ENCODE measurements at places on chromosomes 5 and 9.

DNA sequence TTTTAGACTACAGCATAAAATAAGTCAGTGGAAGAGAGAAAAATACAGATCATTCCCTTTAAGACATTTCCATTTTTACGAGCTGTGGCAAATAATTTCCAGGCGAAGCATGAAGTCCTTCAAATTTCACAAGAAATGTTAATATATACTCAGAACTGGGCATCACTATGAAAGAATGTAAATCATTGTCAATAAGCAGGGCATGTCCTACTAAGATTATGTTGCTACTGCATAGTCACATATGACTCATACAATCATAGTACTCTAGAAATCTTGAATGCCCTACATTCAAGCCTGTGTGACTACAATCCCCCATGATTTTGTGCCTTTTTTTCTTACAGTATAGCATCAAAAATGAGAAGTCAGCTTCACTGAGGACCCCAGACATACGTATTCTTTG is 485.2 kb upstream of the FTMT start:
- DNase-seq: no peak

DNA sequence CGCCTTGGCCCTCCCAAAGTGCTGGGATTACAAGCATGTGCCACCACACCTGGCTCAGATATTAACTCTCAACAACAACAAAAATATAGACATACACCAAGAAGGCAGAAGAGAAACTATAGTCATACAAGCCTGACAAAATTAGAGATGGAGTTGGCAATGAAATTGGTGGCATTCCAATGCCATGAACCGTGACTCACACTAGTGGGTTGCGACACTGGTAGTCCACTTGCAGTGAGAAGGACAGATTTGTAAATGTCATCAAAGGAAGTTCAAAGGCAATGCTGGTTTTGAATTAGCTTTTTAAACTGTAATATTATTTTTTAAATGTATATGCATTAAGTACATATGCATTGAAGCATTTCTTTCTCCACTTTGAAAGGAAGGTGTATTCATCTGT is 8.5 kb upstream of the DNAJC25 start:
- no peak for DNase-seq

- no peak for DNase-seq
Measured at GRCh38 chr5:158492841-158493242, 606.9 kb downstream of the EBF1 start.

- no peak for DNase-seq
Measured at GRCh38 chr5:180133060-180133459, 61.5 kb upstream of the RNF130 start.

- DNase-seq: no peak
Measured at GRCh38 chr9:134034215-134035040, 9.1 kb downstream of the BRD3OS start.

- DNase-seq: no peak
Measured at GRCh38 chr9:125942125-125942524, 195.0 kb downstream of the PBX3 start.

DNA sequence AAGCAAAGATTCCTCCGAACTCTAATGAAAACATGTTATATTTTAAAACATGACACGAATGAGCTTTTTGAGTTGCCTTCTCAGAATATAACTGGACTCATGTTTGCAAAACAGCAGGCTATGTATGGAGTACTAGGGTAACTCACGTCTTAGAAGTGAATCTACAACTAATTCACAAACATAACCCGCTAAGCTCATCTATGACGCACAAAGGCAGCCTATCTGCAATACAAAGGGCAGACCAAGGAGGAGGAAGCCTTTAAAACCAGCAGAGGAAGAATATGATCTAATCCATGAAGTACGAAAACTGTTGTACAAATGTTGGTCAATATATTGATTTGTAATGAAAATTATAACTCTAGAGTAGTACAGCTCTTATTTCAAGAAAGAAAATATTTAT is 67.0 kb downstream of the CETN3 start:
- DNase-seq: no peak

DNA sequence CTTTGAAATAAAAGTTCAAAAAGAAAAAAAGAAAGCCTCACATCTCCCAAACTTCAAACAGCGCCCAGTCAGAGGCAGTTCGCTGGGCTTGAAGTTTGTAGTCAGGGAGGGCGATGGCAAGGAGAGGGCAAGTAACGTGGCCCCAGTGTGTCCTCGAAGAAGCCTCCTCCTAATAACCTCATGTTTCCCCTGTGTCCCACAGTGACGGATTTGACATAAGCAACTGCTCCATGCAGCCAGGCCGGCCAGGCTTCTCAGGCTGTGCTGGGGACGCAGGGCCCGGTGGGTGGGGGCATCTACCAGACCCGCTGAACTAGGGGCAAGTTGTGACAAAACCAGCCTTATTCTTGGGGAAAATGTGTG is 172.2 kb downstream of the ERCC6L2 start:
- DNase-seq: no peak

DNA sequence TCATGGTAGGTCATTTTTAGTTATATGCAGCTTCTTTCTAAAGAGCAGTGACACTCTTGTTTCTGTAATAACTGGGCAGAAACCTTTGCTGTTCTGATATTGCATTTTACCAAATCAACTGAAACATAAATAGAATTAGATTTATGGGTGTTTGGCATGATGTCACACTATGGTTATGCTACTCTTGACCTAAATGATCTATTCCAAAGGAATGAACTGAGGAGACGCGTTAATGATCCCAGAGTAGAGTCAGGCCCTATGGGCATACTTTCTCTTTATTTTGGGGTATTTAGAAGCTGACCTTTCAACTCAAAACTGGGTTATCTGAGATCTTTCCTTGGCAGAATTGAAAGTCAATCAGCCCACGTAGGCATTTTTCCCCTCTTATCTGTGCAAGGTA is 146.8 kb upstream of the ADAMTSL1 start:
- DNase-seq: no peak

GRCh38 chr9:5857928-5858327 is 25.0 kb upstream of the ERMP1 start:
- no peak for DNase-seq

GRCh38 chr9:519579-519978 is 304.9 kb downstream of the DOCK8 start:
- no peak for DNase-seq

GRCh38 chr5:139415221-139415861 is 11.5 kb upstream of the SPATA24 start:
- DNase-seq: no peak

DNA sequence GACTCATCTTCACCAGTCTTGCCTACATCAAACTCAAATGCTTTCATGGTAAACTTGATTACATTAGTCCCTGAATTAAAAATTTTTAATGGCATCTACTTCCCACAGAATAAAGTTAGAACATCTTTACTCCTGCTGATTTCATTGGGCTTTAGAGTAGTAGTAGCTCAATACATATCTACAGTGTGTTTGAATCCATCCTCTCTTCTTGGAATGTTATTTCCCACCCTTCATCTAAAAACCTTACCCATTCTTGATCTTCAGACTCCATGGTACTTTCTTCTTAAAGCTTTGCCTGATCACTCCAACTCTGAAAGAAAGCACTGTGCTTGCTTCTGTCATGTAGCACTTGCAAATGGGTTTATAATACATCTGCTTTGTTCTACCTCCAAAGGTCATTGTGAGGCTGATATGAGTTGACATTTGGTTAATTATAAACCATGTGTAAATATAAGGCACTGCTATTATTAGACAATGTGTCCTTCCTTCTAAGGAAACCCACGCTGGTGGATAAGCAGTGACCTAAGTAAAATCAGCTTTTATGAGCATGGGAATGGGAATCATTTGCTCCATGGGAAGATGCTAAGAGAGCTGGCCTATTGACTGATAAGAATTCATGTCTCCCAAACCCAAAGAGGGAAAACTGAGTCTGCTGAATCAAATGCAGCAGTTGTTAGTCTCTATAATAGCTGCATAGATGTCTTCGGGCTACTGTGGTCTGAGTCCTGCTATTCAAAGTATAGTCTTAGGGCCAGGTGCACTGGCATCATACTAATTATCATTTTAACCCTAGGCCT is 7.5 kb upstream of the PRLR start:
- no peak for DNase-seq

GRCh38 chr5:74394916-74395880 is 245.3 kb downstream of the ENC1 start:
- no peak for DNase-seq

DNA sequence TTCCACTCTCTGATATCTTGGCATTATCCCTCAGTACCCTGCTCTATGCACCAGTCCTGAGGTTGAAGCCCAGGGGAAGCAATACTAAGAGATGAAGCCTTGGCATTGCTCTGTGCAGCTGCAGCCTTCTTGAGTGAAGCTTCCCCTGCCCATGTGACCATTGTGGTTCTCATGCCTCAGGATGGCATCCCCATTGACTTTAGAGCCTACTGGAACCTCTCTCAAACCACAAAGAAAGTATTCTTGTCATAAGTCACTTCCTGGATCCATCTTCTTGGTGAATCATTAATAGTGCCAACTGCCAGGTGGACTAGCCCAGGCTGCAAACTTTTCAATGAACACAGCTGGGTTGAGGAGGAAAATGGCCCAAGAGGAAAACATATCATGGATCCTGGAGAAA is 283.9 kb upstream of the RFX3 start:
- no peak for DNase-seq

- DNase-seq: no peak
Measured at GRCh38 chr9:137310189-137311052, 8.3 kb upstream of the NRARP start.

DNA sequence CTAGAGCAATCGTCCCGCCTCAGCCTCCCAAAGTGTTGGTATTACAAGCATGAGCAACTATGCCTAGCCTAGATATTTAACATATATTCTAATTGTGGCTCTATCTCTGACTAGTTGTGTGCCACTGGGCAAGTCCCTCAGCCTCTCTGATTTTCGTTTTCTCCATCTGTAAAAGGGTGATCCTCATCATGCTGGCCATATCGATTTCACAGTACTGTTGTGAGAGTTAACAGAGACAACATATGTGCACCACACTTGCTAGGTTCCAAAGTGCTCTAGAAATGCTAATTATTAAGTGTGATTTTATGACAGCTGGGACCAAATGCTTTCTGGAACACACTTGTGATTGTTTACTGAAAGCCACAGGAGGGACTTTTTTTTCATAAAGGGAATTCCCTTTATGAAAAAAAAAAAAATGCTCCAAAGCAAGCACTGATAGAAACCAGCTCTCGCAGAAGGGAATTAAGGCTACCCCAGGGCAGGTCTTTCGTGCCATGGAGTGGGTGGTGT is 78.5 kb upstream of the EPB41L4B start:
- no peak for DNase-seq

GRCh38 chr9:95574176-95574575 is 57.4 kb upstream of the PTCH1 start:
- no peak for DNase-seq

DNA sequence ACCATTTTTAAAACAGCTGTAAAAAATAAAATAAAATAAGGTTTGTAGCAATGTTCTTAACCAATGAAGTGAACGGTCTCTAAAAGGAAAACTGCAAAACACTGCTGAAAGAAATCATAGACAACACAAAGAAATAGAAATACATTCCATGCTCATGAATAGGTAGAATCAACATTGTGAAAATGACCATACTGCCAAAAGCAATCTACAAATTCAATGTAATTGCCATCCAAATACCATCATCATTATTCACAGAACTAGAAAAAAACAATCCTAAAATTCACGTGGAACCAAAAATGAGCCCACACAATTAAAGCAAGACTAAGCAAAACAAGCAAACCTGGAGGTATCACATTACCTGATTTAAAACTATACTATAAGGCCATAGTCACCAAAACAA is 67.6 kb upstream of the RGMB start:
- DNase-seq: no peak

GRCh38 chr5:53834500-53834899 is 274.1 kb downstream of the NDUFS4 start:
- DNase-seq: no peak

- DNase-seq: no peak
Measured at GRCh38 chr5:5026409-5026785, 113.7 kb upstream of the ADAMTS16 start.

DNA sequence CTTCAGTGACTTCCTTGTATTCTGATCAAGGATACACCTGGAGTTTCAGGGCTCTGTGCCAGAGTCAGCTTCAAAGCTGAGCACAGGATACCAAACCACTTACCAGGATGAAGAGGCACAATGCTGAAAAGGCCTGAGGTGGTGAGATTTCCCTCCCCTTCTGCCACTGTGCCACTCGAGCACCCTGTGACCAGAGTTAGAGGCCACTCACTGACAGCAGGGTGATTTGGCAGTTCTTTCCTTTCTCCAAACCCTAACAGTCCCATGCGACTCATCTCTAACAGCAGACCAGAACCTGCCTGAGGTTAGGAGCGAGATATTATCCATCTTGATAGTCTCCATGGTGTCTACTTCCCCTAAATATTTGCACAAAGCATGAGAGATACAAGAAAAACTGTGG is 1.8 kb downstream of the PLGRKT start:
- no peak for DNase-seq

GRCh38 chr5:7916171-7916804 is 47.3 kb downstream of the MTRR start:
- DNase-seq: no peak

DNA sequence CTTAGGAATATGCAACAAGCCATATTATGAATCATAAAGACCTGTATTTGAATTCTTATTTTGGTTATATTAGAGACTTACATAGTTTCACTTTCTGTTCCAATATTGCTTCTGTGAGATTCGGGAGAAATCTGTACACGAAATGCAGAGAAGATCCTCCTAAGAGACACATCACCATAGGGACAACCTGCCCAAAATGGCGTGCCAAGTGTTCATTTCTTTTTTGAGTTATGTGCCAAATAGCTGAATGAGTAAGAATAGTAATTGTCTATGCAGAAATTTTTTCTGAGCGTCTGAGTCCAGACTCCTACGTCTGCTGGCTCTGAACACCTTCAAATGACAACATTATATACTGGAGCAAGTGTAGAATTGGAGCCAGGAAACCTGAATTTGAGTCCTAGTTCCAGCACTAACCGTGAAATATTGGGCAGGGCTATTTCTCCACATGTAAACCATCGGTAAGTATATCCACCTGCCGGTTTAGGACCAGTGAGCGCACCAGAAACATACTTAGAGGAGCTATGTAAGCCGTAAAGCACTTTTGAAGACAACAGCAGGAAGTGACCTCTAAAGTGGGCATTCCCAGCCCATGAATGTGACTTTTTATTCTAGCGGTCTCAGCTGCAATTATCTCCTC is 163.9 kb upstream of the DMRT1 start:
- no peak for DNase-seq
